ENCODE measurements at places on chromosomes 5 and 9. TPM values are rescaled to one million over a fixed set of nuclear protein-coding genes. Genes with fewer than 3 reads are reported as not detected.

DNA sequence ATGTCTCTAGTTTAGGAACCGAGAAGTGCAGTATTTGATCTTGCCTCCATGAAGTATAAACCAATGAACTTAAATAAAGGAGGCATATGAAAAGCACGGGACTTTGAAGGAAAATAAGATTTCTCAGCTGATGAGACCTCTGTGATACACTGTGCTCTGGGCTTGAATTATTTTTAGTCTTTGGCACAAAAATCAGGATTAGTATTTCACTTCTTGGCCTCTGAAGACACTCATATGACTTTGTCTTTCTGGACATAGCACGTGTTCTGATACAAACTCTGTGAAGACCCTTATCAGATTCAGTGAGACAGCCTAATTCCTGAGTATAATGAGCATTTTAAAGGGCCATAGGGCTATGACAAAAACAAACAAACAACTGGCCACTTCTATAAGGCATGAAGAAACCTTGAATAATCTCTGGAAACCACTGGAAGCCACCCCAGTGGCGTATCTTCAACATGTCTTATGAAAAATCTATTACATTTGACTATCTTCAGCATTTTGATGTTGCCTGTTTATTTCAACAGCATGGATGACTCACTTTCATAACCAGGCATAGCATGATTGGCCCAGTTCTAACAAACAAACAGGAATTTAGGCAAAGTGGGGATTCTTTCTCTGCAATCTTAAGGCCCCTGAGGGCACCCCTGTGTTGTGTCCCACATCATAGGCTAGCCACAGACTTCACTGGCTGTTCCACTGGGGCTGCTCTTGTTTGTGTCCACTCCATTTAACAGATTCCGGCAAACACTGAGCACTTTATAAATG lies 90.3 kb upstream of the ZNF462 start:
- DNase-seq = no peak

- peak; percentile 13 for DNase-seq
Observed at GRCh38 chr5:176781054-176781375, 29.3 kb upstream of the UNC5A start.

DNA sequence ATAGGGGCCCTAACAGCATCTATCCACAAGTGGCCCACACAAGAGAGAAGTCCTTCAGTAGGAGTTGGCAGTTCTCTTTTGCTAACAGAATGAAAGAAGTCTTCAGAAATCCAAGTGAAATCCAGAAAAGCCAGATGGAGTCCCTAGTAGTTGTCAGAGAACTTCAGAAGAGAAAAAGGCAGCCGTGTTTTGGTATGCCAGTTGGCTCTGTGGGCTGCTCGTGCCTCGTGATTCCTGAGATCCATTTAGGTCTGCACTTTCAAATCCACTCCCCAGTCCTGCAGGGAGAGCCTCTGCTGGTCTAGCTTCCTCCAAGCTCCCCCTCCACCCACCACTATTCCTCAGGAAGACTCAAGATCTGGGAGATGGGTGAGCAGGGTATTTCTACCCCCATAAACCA lies 69.0 kb downstream of the CFAP90 start:
- DNase-seq = no peak

The REEP2 gene
- total RNA-seq = 1.1 TPM

The HK3 gene
- not detected for total RNA-seq
